ENCODE measurements at places on chromosomes 4 and X.

DNA sequence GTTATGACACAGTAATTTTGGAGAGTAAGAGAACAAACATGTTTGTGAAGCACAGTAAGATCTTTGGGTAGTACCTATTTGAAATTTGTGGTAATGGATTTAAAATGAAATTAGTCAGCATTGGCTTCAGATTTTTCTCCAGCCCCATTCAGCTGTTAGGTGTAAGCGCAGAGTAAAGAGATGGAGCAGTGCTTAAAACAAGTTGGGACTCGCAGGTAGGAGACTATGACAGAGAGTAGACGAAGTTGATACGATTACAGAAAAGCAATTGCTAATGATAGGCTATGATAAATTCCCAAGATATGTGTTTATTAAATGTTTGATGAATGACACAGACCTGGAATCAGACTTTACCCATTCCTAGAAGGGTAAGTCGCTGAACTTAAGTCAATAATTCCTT is 72.6 kb downstream of the CHIC2 start:
- DNase-seq, result no peak

DNA sequence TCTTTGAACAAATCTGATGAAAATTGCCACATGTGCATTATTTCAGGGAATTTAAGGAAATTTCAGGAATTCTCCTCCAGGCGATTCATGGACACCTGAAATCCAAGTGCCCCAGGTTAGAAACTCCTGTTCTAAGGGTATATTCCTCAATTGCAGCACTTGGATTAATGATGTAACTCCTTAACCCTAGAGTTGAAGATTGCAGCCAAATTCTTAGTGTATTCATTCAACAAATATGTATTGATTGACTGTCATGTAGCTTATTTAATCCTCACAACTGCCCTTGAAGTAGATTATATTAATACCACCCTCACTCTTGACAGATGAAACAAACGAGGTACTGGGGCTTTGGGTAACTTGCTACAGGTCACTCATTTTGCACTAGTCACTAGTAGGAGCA is 11.3 kb downstream of the CETN2 start:
- no peak for DNase-seq

GRCh38 chr4:147848634-147849033 is 116.7 kb downstream of the ARHGAP10 start:
- DNase-seq, result no peak

GRCh38 chr4:133802359-133803140 is 399.0 kb downstream of the PABPC4L start:
- DNase-seq, result no peak

GRCh38 chr4:101102114-101102742 is 245.1 kb downstream of the PPP3CA start:
- no peak for DNase-seq

GRCh38 chrX:102745857-102746584 is 25.5 kb downstream of the GPRASP3 start:
- DNase-seq, result peak; percentile 72

Data from GM23338 (cell line).